ENCODE measurements at places on chromosomes 4 and X. TPM values are rescaled to one million over a fixed set of nuclear protein-coding genes. Genes with fewer than 3 reads are reported as not detected.

GRCh38 chr4:89661173-89661899 lies 175.6 kb downstream of the SNCA start:
- peak; percentile 46 for DNase-seq

- DNase-seq, result no peak
Measured at GRCh38 chrX:154598656-154599055, 13.7 kb downstream of the CTAG1A start.

GPR50 gene
- total RNA-seq, result not detected

GRCh38 chrX:123713841-123714240 lies 19.0 kb downstream of the THOC2 start:
- DNase-seq, result no peak

- no peak for DNase-seq
Measured at GRCh38 chr4:10069075-10069642, 47.4 kb downstream of the WDR1 start.

CD38 gene
- under 0.01 TPM for total RNA-seq

- DNase-seq, result peak; percentile 54
Measured at GRCh38 chr4:27398631-27399310, 538.1 kb downstream of the STIM2 start.

PPP2R2C gene
- under 0.01 TPM for total RNA-seq

GRCh38 chrX:3712870-3713224 lies 602 bp downstream of the PRKX start:
- no peak for DNase-seq

GRCh38 chrX:65647801-65648200 lies 19.7 kb upstream of the MSN start:
- DNase-seq, result no peak

GRCh38 chr4:138643827-138644226 lies 371.8 kb upstream of the NOCT start:
- peak; percentile 25 for DNase-seq

GPRASP1 gene
- 5.8 TPM for total RNA-seq

GRCh38 chr4:3070709-3071500 lies 3.4 kb downstream of the HTT-AS start:
- no peak for DNase-seq

GRCh38 chr4:39900966-39901365 lies 76.7 kb downstream of the PDS5A start:
- DNase-seq, result no peak

- DNase-seq, result no peak
Measured at GRCh38 chr4:4227510-4228355, 1.0 kb upstream of the OTOP1 start.

GRCh38 chr4:13821522-13821921 lies 194.0 kb upstream of the BOD1L1 start:
- no peak for DNase-seq

DNA sequence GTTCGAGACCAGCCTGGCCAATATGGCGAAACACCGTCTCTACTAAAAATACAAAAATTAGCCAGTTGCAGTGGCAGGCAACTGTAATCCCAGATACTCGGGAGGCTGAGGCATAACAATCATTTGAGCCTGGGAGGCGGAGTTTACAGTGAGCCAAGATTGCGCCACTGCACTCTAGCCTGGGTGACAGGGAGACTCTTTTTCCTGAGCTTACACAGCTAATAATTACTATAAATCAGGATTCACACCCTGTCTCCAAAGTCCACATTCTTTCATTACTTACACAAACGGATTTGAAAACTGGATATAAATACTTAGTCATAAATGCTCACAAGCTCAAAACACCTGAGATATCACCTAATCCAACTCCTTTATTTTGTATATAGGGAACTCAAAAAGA lies 151.6 kb downstream of the LRBA start:
- DNase-seq, result no peak

DNA sequence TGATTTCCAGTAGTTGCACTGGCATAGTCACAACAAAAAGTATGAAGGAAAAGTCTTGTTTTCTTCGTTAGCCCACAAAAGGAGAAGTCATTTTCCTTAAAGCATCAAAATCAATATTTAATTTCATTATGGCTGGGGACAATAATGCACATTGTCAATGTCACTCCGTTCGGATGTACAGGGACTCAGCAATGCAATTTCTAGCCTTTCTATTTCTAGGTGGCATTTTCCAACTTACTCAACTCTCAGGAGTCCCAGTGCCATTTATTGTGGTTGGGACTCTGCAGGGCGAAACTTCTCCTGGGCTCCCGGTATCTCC lies 99.6 kb downstream of the CEP135 start:
- DNase-seq, result no peak

GRCh38 chr4:70842761-70843435 lies 3.2 kb upstream of the GRSF1 start:
- DNase-seq, result no peak

Measured in fibroblast of lung (primary cell).